RPMI8226 (cell line): ENCODE measurements at places on chromosomes 12 and 14.
A peak's percentile ranks its signal among the peaks of the same experiment; 100 is the strongest.

- DNase-seq: peak; percentile 48
Observed at GRCh38 chr12:113464852-113465719, 6.6 kb downstream of the LHX5 start.

GRCh38 chr12:52513736-52514135 lies 6.5 kb downstream of the KRT5 start:
- no peak for DNase-seq

GRCh38 chr14:72291908-72292688 lies 359.9 kb downstream of the RGS6 start:
- peak; percentile 44 for DNase-seq

GRCh38 chr12:6074979-6075585 lies 49.4 kb downstream of the VWF start:
- peak; percentile 26 for DNase-seq

DNA sequence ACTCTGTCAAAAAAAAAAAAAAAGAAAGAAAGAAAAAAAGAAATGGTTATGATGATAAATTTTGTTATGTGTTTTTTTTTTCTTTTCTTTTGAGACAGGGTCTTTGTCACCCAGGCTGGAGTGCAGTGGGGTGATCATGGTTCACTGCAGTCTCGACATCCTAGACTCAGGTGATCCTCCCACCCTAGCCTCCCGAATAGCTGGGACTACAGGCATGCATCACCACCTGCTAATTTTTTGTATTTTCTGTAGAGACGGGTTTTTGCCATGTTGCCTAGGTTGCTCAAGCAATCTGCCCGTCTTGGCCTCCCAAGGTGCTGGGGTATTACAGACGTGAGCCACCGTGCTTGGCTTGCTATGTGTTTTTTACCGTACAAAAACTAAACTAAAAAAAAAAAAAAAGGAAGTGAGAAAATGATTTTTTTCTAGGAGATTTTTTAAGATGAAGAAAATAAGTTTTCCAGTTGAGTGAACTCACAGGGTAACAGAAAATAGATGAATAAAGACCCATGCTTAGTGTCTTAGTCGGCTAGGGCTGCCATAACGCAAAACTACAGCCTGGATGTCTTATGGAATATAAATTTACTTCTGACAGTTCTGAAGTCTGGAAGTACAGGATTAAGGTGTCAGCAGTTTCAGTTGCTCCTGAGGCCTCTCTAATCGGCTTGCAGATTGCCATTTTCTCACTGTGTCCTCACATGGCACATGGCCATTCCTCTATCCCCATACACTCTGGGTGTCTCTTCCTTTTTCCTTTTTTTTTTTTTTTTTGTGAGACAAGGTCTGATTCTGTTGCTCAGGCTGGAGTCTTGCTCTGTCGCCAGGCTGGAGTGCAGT lies 13.2 kb upstream of the APOF start:
- peak; percentile 83 for DNase-seq

GRCh38 chr12:48767047-48767446 lies 21.8 kb downstream of the ADCY6 start:
- no peak for DNase-seq

DNA sequence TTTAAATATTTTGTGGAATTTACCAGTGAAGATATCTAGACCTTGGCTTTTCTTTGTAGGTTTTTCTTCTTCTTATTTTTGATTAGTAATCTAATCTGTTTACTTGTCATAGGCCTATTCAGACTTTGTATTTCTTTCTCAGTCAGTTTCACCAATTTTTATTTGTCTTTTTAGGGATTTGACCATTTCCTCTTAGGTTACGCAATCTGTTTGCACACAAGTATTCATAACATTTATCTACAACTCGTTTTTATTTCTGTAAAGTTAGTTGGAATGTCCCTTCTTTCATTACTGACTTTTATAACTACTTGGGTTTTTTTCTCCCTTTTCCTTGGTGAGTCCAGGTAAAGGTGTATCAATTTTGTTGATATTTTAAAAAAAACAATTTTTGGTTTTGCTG lies 545.7 kb downstream of the AACS start:
- no peak for DNase-seq

DNA sequence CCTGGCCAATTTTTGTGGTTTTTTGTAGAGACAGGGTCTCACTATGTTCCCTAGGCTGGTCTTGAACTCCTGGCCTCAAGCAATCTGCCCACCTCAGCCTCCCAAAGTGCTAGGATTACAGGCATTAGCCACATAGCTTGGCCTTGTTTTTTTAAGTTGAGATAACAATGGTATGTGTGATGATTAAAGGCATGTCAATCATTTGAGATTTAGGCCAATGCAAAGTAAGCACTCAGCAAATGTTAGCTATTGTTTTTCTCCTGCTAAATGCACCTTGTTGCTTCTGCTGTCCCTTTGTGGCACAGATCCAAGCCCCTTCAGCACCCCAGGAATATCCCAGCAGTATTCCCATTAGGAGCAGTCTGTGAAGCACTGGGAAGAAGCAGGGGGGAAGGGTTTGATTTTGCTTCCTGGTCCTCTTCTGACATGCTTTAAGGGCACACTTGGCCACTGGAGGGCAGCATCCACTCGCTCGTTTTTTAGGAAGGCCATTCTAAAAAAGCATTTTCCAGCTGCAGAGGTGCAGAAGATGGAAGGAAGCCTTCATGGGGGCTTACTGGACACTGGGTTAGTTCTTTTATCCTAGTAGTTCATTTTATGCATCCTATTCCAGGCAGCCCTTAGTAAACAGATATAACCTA lies 70.2 kb upstream of the ZFP36L1 start:
- DNase-seq: peak; percentile 58

GRCh38 chr14:57161583-57162234 lies 107.0 kb downstream of the EXOC5 start:
- no peak for DNase-seq

GRCh38 chr12:46671102-46671501 lies 154.7 kb downstream of the SLC38A4 start:
- no peak for DNase-seq

DNA sequence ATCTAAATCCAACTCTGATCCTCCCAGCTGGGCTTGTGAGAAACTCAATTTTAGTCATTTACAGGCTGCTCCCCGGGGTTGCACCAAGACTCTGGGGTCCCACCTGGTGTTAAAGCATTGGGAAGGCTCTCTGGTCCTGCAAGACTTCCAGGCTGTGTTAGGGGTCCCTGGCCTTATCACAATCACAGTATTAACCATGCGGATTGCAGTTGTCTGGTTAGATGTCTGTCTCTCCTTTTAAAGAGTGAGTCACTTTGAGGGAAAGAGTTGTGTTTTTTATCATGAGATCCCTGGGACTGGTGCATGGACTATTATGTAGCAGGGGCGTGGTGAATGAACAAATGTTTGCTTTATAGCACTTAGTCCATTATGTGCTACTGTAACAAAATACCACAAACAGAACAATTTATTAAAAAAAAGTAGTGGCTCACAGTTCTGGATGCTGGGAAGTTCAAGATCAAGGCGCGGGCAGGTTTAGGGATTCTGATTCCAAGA lies 531.4 kb downstream of the FUT8 start:
- DNase-seq: no peak

DNA sequence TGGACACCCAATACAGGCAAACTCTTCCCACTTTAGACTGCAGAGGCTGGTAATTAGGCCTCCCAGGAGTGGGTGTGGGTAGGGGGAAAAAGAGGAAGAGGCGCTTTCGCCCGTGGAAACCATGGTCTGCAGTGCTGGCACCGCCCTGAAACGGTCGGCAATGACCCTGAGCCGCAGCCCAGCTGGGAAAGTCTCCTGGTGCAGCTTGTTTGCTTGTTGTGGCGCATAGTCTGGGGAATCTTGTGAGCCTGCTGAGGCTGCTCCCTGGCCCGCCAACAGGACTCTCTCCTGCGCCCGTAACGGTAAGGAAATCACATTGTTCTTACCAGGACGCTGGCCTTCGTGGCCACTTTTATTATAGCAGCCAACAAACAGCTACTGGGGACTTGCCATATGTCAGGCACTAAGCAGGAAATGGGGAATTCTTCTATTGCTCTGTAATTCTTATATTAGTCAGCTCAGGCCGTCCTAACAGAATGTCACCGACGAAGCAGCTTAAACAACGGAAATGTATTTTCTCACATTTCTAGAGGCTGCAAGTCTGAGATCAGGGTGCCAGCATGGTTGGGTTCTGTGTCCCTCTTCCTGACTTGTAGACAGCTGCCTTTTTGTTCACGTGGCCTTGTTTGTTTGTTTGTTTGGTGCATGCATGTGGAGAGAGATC lies 52.5 kb upstream of the RIN3 start:
- DNase-seq: no peak

GRCh38 chr12:113689047-113689610 lies 217.5 kb upstream of the LHX5 start:
- DNase-seq: no peak

DNA sequence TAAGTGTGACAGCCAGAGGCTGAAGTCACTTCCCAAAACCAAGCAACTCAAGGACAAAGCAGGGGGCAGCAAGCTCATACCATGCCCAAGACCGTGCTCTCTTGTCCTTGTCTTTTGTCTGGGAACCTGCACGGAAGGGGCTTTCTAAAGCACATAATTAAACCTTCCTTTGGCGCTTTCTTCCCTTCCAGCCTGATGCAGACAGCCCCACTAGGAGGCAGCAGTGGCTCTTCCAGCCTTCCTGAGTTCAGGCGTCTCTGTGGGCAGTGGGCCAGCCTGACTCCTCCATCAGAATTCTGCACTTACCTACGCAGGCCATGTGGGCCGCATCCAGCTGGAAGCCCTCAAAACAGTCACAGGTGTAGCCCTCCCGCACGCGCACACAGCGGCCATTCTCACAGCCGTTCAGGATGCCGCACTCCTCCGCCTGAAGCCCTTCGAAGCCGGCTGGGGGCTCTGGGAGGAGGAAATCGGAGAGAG lies 7.6 kb downstream of the ISCA2 start:
- DNase-seq: peak; percentile 39

- no peak for DNase-seq
Observed at GRCh38 chr14:56812364-56813141, 2.3 kb upstream of the OTX2 start.

- no peak for DNase-seq
Observed at GRCh38 chr12:31650918-31651317, 8.6 kb upstream of the ETFBKMT start.

GRCh38 chr12:6840330-6840729 lies 395 bp upstream of the GNB3 start:
- DNase-seq: no peak

- no peak for DNase-seq
Observed at GRCh38 chr14:67633451-67634147, 13.9 kb downstream of the ARG2 start.

- no peak for DNase-seq
Observed at GRCh38 chr12:51726161-51726560, 122.4 kb downstream of the FIGNL2 start.

GRCh38 chr12:106681210-106681609 lies 93.3 kb upstream of the RIC8B start:
- DNase-seq: no peak

- no peak for DNase-seq
Observed at GRCh38 chr14:51977075-51977474, 12.3 kb upstream of the RTRAF start.

DNA sequence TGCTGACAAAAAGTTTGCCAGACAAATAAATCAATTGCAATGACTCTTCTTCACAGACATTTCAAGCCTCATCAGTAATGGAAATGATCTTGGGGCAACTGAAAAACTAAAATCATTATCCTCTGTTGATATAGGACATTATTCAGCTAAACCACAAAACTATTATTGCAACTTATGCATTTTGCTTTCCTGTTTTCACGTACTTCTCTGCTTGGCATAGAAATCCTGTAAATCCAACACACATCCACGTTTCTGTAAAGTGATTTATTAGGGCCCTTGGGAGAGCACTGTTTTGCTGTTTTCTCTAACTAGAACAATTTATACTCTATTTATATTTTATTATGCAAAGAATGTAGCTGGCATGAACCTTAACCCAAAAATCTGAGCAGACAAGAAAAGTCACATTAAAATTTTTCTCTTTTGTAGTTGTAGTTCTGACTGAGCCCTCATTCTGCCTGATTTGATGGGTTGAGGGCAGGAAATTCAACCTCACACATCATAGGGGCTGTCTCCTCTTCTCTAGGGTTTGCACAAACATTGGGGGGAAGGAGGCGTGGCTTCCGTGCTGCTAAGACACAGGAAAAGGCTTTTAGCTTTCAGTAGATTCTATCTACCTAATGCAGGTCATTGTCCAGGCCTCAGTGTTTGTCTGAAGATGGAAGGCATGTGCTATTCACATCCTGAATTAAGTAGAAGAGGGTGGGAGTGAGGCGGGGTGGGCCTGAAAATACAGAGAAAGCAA lies 11.5 kb upstream of the NUP107 start:
- DNase-seq: no peak

- DNase-seq: no peak
Observed at GRCh38 chr12:104519190-104520019, 62.7 kb downstream of the CHST11 start.

- DNase-seq: no peak
Observed at GRCh38 chr12:76391461-76391860, 43.2 kb upstream of the BBS10 start.

DNA sequence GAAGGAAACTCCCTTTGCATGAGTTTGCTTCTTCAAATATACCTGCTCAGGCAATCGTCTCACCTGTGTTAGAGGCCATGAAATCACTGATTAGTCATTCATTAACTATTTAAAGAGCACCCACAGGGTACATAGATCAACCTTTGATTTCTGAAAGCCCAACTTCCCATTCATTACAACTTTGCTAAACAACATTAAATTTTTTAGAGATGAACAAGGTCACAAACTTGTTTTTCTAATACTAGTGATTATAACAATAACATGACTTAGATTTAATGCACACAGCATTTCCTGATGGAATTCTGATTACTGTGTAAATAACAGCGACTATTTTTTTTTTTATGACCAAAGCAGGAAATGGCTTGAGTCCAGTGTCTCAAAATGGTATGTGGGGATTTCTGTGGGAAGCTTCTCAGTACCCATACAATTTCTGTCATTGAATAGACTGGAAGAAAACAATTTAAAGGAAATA lies 5.4 kb upstream of the ERO1A start:
- no peak for DNase-seq

- peak; percentile 70 for DNase-seq
Observed at GRCh38 chr12:62817556-62818271, 117.2 kb downstream of the PPM1H start.

DNA sequence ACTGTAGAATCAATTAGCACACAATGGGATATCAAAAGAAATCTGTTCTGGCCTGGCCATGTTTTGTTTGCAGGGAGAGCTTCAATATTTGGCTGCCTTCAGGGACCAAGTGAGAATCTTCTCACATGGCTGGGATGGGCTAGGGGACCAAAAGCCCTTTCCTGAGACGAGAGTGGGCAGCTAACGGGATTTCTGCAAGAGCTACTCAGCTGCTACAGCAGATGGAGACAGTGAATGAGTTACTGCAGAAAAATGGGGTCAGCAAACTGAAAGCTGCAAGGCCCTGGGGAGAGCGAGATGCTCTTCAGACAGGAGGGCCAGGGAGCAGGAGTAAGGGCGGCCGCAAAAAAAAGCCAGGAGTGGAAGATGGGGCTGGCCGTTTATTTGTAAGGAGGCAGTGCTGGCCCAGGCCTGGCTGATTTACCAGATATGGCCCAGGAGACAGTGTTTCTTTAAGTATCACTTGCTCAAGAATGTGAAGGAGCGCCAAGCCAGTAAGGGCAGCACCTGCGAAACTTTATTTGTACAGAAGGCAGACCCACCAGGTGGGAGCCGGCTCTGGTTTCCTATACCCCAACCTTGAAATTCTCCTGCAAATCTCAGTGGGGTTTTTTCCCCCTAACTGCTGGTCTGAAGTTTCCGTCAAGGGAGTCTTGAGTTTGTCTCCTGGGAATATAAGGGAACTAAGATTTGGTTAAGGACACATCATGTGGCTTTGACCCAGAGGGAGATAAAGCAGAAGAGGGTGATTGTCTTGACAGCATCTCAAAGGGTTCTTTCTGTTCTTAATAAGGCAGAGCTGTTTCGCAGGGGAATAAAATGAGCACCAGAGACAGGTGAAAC lies 57.8 kb downstream of the SSH1 start:
- no peak for DNase-seq

GRCh38 chr14:67623114-67623513 lies 3.4 kb downstream of the ARG2 start:
- DNase-seq: peak; percentile 41
